ENCODE measurements at places on chromosomes 6 and 20.

DNA sequence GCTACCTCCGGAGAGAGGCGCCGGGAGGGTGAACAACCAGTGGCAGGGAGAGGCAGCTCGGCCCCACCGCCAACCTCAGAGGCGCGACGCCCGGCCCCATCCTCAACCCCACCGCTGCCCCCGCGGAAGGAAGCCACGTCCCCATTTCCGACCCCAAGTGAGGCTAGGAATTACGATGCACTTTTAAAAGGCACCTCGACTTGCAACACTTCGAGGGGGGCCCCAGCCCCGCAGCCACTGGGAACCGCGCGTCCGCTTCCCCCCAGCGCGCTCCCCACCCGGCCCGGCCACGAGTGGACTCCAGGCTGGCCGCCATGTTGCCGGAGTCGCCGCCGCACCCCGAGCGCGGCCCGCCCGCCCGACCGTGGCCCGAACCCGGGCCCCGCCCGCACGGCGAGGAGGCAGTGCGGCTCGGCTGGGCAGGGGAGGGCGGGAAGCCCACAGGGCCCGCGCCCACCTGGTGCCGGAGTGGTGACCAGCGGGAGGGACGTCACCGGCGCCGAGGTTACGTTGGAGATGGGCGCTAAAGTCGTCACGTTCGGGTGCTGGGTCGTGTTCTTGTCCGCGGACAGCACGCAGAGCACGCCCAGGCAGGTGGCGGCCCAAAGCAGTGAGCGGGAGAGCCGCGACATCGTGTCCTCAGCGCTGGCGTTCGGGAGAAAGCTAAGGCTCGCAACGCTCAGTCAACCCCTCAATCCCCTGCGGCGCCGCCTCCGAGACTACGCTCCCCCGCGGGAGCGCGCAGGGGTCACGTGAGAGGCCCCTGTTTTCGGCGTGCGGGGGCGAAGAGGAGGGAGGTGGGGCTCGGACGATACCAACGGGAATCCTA, at the start of gene CD164:
Gene CD164, minus strand, starts transcription at position 721 of the 829 bp plus-strand sequence. Its CDS starts 89 bp downstream, at position 632.
- DNase-seq = peak; percentile 96

- DNase-seq = no peak
These were observed 36.3 kb upstream of the TGM2 start for GRCh38 chr20:38201356-38201755.

GRCh38 chr20:36573798-36574365, 485 bp downstream of the TGIF2 start:
- DNase-seq = peak; percentile 19

GRCh38 chr6:156175971-156176421, 601.2 kb upstream of the ARID1B start:
- DNase-seq = peak; percentile 20

DNA sequence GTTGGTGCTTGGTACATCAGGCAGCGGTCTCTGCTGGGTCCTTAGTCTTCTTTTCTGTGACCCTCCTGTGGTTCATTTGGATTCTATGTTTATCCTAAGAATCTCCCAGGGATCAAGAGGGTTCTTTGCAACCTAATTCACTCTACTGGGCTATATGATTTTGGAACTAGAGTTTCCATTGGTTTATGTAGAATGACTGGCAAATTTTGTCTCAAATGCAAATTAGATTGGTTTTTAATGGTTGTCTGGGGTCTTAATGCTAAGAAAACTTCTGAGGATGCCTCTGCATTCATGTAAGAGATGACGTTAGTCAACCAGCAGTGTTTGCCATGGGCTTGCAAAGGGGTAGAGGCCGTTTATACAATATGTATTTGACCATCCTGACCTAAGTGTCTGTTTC, 129.8 kb upstream of the ZFP64 start:
- no peak for DNase-seq
